ENCODE measurements at places on chromosomes 1 and 21. TPM values are rescaled to one million over a fixed set of nuclear protein-coding genes. Genes with fewer than 3 reads are reported as not detected.

Gene PRRX1
- 23.9 TPM for total RNA-seq

DNA sequence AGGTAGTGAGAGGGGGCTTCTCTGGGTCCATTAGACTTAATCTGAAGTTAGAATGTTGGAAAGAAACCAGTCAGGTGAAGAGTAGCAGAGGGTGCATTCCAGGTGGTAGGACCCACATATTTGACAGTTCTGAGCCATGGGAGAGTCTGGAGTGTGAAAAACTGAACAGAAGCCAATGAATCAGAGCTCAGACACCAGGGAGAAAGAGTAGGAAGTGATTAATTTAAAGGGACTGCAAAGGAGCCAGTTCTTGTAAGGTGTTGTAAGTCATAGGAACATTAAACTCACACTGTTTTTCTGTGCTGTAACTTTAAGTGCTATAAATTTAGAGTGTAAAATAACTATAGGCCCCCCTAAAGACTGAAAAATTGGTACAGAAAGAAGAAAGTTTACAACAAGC, 5.9 kb upstream of the DHX9 start:
- no peak for DNase-seq

DNA sequence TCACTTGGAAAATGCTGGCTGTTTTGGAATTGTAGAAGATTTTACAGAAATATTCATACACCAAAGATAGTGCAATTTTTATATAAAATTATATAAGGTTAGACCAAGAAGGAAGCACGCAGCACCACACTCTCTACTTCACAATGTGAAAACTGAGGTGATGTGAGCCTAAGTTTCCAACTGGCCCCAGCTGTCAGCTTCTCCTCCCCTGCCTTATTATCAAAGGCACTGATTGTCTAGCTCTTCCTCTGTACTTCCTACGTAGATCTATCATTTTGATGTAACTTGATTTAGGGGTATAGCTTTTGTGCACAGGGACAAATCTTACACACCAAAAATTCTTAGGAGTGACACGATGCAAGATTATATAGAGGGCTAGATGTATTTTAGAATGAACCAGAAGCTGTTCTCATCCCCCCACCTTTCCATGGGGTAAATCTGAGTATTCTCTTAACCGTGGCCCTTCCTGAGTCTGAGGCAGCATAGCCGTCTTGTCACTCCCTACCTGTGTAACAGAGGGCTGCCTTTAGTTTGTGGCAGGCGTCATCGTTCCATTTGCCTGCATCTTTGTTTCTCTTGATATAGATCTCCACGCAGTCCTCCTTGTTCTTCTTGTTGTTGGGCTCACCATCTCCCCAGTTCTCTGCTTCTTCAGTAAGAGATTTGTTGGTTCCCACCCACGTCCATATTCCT, 3.4 kb downstream of the SELL start:
- DNase-seq, result no peak

GRCh38 chr1:178693366-178693765, 31.7 kb upstream of the RALGPS2 start:
- no peak for DNase-seq

All from right atrium auricular region (tissue), 2 donors.